ENCODE measurements at places on chromosomes 11 and 22.

- no peak for DNase-seq
Observed at GRCh38 chr11:57785072-57785471, 23.5 kb downstream of the CTNND1 start.

DNA sequence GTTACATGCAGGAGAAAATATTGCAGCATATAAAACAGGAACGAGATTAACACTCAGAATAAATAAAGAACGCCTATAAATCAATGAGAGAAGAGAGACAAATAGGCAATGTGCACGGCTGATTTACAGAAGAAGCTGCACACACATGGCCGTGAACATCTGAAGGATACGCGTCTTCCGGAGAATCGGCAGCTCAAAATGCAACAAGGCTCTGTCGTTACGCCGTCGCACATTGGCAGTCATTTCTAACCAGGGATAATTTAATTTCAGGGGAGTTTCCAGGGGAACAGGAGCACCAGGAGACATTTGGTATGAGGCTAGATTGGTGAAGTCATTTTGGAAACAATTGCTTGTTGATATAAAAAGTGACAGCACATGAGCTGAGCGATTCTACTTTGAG, 745.2 kb downstream of the BRD1 start:
- no peak for DNase-seq

DNA sequence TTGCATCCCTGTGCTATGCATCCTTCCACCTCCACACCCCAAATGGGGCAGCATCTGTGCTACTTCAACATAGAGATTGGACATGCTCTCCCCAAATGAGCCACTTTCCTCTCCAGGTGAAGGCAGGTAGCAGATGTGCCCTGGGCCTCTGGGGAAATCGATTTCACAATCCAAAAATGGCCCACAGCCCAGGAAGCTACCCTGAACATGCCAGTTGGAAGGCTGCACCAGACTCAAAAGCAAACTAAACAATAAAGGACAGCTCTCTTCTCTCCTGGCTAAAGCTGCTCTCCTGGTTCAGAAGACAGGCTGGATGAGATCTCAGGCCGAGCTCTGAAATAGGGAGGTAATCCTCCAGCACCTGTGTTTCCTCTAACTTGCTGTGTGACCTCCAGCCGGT, 19.7 kb downstream of the ISX start:
- no peak for DNase-seq

- no peak for DNase-seq
Observed at GRCh38 chr11:73983741-73984538, 1.3 kb upstream of the UCP2 start.

- DNase-seq = no peak
Observed at GRCh38 chr11:88375927-88376470, 38.5 kb upstream of the CTSC start.

GRCh38 chr22:30216710-30217109, 29.8 kb downstream of the LIF start:
- no peak for DNase-seq

DNA sequence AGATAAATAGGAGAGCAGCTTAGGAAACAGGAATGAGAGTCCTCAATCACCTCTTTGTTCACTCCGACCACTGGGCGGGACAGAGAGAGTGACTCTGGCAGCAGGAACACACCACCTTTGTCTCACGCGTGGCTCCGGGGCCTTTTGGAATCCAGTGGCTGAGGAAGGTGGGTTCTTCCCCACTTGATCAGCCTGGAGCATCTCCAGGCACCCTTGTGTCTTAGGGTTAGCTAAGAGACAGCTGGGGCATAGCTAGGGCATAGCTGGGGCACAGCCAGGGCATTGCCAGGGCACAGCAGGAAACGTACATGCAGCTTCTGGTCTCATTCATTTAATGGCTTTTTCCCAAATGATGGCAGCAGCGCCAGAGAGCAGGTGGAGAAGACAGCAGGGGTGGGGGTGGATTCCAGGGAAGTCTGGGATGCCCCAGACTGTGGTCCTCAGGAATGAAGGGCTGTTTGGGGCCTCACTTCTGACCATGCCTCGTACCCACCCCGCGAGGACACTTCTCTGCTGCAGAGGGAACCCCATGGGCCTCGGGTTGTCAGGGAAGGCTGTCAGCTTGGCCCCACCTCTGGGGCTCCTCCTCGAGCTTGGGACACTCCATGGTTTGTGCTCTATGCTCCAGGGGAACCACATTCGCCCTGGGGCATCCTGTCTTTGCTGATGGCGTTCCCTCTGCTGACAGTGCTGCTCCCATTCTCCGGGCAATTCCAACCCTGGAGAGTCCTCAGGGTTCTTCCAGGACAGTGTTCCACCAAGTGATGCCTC, 30.4 kb upstream of the SHANK2 start:
- DNase-seq = no peak

- DNase-seq = no peak
Observed at GRCh38 chr11:1458340-1459218, 28.0 kb downstream of the MOB2 start.

- DNase-seq = no peak
Observed at GRCh38 chr22:38126928-38127668, 16.6 kb upstream of the BAIAP2L2 start.

- no peak for DNase-seq
Observed at GRCh38 chr11:66891851-66892660, 35.2 kb downstream of the LRFN4 start.

GRCh38 chr11:126790550-126791081, 210.0 kb downstream of the KIRREL3 start:
- no peak for DNase-seq

GRCh38 chr22:49951986-49952896, 8.3 kb upstream of the PIM3 start:
- DNase-seq = no peak

GRCh38 chr22:45216133-45217003, 24.3 kb downstream of the KIAA0930 start:
- no peak for DNase-seq

GRCh38 chr22:47294222-47294532, 531.7 kb downstream of the TBC1D22A start:
- no peak for DNase-seq

DNA sequence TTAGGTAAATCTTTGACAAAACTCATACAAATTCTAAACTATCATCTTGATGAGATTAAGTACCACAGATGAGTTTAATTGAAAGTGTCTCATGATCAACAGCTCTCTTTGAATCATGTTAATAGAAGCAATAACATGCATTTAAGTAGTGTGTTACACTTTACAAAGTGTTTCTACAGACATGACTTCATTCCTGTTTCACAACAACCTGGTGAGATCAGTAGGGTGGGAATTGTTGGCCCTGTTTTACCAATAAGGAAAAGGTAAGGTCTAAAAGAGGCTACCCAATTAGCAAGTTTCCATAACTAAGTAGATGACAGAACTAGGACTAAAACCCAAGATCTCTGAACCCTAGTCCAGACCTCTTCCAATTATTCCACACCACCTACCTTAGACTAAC, 12.7 kb upstream of the PRSS23 start:
- no peak for DNase-seq

- no peak for DNase-seq
Observed at GRCh38 chr22:48371391-48371790, 1456.3 kb downstream of the BRD1 start.

GRCh38 chr11:19738124-19738523, 25.5 kb downstream of the NAV2 start:
- DNase-seq = no peak

DNA sequence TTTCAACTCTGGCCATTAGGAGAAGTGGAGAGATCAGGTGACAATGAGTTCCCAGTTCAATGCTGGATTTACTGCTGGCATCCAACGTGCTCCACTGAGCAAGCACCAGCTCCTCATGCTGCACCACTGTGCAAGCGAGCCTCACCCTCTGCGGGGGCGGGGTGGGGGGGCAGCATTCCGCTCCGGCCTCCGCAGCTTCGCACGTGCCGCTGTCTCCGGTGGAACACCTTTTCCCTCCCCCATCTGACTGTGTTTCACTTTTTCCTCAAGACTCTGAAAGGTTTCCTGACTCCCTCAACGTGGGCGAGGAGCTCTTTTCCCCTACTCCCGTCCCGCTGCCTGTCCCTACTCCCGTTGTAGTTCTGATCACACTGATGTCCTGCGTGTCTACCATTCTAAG, 835 bp upstream of the RHOD start:
- DNase-seq = no peak

DNA sequence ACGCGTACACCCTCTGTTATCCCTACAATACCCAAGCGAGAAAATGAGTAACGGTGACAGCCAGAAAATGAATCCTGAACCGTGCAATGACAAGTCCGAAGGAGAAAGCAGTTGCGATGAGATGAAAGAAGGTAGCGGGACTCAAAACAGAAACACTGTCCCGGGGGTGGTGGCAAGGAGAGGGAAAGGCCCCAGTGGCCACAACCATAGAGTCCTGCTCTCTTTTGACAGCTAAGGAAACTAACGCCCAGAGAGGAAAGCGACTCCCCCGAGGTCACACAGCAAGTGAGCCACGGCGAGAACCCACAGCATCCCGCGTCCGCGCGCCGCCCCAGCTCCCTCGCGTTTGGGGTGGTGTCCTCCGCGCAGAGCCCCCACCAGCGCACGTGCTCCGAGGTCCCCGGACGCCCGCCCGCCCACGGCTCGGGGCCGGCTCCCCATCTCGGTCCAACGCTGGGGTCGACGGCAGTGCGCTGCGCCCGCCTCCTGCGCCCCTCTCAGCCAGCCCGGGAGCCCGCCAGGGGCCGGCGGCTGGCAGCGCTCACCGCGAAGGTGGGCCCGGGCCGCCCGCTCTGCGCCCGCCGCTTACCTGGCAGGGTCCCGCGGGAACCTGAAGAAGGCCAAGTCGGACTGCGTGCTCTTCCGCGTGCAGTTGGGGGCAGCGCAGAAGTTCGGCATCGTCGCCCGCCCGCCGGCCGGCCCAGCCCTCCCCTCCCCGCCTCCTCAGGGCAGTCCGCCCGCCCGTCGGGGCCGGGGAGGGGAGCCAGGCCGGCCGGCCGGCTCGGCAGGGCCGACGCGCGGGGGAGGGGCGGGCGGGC, 564 bp downstream of the THAP12 start:
- DNase-seq = peak; percentile 58

GRCh38 chr11:132540581-132540980, 991.7 kb downstream of the OPCML start:
- no peak for DNase-seq

DNA sequence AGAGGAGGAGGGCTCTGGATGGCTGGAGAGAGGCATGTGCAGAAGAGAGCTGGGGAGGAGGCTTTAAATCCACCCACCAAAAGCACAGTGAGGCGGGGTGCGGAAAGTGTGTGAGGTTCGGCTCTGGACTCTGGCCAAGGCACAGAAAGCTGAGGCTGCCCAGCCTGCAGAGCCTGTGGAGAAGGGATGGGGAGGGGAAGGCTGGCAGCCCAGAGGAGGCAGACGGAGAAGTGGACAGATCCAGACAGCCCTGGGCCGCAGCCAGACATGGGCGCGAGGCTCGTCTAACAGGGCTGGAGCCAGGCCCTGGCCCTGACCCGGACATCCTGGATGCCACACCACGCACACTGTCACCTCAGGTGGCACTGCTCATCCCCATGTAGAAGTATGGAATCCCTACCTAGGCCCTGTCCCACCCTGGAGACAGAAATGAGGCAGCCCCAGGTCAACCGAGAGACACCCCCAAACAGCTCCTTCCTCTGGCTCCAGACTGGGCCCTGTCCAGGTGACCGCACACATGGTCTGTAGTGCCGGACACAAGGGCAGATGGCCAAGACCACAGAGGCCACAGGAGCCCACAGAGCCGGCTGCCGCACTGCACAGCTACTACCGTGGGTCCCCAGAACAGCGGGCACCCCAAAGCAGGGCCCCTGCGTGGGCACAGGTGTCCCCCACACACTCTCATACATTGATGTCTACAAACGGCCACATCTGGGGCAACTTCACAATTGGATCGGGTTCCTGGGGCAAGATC, 16.6 kb upstream of the MOB2 start:
- DNase-seq = no peak

DNA sequence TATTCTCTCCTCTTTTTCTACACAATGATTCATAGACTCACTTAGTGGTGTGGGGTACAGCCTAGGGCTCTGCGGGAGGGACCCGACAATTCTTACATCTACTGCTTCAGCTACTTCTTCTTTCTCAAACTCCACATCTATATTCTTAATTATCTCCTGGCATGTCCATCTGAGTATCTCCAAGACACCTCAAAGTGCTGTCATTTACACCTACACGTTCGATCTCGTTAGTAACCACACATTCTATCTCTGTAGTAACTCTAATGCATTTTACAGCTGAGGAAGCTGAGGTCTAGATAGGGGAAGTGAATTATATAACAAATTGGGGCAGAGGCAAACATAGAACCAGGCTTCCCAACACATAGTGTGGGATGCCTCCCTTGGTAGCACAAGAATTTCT, 27.7 kb upstream of the RRM1 start:
- DNase-seq = no peak

DNA sequence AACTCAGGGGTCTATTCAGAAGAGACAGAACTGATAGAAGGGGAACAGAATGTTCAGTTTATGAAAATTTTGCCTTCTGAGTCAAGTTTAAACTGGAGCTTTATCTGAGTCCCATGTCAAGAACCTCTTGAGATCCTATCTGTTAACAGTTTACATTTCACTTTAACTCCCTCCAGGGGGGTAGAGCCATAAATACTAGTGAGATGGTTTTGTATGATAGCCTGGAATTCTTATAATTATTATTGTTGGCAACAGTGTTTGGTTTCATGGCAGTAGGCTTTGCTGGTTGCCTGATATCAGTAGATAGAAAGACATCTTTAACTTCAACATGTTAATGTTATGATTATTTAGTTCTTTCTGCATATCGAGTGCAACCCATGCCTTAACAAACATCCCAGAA, 498.5 kb downstream of the INSC start:
- no peak for DNase-seq

GRCh38 chr11:103545551-103545950, 436.3 kb downstream of the DYNC2H1 start:
- no peak for DNase-seq

DNA sequence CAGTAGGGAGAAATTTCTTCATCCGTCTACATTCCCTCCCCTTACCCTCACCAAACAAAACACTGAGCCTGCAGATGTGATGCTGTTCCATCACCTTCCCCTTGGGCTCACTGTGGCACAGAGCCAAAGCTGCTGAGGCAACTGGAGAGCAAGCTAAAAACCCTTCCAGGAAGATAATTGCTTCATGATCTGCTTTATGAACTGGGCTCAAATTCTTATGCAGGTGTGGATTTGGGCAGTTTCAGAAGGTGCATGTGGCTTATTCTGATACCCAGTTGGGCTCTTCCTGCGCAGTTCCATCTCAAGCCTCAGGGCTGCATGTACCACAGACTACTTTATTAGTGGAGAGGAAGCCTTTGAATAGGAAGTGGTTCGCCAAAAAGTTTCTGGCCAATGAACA, 58.3 kb downstream of the AAMDC start:
- DNase-seq = no peak

DNA sequence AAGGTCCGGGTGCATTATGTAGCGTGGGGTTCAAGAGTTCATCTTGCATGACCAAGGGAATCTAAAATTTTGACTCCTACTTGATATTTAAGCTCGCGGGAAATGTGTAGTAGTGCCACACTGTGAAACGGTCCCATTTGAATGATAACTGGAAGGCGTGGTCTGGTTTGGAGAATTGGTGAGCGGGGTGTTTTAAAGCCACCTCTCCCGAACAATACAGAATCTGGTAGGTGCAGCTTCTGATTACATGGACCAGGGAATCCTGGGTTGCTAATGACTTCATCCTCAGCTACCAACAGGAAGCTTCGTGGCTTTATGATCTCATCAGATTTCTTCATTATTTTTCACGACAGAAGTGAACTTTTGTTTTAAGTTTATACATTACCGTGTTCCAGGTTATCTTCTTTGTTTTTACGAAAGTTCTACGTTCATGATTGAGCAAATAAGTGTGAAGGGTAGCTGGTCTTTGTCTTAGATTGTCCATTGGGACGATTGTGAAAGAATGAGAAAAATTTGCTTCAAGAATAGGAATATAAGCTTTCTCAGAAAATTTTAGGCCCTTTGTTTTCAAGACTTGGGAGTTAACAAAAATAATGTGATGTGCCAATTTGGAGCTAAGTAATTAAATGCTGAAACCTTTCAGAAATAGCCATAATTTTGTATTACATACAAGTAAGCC, 1.7 kb downstream of the QSER1 start:
- no peak for DNase-seq
